ENCODE measurements at places on chromosomes 11 and 22.

DNA sequence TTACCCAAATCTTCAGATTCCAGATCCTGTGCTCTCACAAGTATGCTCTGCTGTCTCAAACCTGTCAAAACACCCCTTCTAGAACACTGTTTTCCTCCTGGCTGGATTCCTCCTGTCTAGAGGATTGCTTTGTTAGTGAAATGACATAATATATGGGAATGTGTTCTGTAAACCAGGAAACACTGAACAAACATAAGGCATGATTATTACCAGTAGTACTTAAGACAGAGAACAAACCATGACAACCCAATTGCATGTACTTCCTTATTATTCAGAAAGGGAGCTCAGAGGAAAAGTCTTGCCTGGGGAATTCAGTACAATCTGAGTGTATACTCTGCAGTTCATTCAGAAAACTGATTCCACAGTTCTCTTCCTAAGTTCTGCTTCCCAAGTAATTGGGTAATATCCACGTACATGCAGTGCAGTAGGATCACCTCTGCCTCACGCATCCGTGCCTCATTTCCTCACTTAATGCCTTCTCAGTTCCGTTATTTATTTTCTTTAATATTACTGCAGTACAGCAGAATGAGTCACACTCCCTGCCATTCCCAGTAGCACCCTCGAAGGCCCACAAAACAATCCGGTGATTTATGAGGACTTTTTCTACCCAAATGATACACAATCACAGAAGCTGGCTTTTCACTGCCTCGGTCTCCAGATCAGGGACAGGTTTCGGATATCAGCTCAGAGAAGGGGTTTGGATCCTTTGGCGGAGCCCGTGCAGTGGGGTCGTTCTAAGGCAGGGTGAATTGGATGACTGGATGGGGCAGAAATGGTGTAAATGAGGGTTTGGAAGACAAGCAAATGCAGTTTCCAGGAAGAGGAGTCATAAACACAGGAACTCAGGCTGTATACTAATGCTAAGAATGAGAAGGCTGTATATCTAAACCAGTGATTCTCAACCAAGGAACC, 896.9 kb downstream of the KCNA4 start:
- DNase-seq: peak; percentile 91

DNA sequence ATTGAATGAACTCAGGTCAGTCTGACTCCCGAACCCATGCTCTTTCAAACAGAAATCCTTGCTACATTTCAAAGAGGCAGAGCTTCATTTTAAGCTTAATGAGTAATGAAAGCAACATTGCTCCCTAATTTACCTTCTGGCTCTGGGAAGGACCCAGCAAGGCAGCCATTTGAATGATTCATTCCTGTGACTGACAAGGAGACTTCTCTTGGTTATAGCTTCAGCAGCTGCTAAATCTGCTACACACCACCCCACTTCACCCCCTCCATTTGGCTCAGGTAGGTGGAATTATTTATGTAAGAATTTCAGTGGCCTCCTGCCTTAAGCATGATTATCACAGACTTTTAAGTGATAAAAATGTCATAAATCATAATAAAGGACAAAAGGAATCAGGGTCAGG, 117.7 kb downstream of the KCNC1 start:
- DNase-seq: no peak

- DNase-seq: no peak
Measured at GRCh38 chr11:119423509-119424254, 710 bp upstream of the THY1 start.

- no peak for DNase-seq
Measured at GRCh38 chr22:36740716-36741115, 35.2 kb downstream of the IFT27 start.

GRCh38 chr11:134958870-134959269, 546.8 kb upstream of the B3GAT1 start:
- no peak for DNase-seq

DNA sequence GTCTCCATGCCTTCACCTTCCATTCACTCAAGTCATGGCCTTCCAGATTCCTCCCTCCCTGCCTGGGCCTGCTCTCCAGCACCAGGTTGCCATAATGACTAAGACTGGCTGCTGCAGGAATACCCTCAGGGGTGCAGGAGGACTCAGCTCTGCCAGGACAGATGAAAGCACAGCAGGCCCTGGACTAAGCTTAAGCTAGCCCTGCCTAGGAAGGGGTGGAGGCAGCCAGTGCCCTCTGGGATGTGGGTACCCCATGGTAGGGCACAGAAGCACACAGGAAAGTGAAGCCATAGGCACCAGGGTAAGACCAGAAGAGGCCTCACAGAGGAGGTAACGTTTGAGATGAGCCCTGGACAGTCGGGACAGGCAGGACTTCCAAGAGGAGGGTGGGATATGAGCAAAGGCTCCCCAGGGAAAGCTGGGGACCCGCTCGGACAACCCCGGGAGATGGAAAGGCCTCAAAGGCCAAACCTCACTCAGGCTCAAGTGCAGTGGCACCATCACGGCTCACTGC, 3.0 kb upstream of the RIN1 start:
- no peak for DNase-seq

All from fibroblast of skin of back (primary cell).